Suprapubic skin (tissue), 4 donors: ENCODE measurements at places on chromosomes 4 and X. TPM values are rescaled to one million over a fixed set of nuclear protein-coding genes. Genes with fewer than 3 reads are reported as not detected.

GRCh38 chrX:14922437-14922836 lies 49.2 kb downstream of the MOSPD2 start:
- DNase-seq = no peak

GRCh38 chrX:147891896-147892295 lies 19.8 kb upstream of the FMR1 start:
- DNase-seq = no peak

DNA sequence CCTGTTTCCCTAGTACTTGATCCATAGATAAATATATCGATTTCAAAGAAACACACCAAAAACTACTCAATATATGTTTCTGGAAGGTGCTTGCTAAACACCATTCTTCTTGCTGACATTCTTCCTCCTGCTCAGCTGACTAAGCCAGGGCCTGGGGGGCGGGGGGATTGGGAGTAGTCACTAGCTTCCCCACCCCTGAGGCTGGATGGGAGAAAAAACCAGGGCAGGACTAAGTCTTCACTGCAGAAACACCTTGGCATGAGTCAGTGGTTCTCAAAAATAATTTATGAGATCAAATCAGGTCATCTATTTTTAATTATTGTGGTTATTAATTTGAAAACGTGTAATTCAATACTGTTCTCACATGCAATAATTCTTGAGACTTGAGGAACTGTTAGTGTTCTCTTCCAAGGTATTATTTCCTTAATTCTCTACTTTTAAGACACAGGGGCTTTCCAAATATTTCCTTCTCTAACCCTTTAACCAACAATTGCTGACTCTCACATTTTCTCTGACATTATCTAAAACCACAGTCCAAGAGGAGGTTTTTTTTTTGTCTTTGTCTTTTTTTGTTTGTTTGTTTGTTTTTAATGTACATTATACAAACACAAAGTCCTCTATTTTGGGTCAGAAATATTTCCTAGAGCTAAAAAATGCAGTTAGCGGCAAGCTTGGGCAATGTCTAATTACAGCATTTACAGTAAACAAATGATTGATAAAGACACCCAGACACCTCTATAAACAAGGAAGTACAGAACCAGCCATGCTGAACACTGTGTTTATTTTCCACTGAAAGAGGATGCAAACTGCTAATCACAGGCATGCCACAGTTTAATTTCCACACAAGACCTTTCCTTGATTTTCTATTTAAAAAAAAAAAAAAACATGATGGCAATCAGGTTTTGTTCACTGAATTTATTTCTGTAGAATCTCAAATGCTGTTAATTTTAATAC lies 120.3 kb upstream of the USP9X start:
- DNase-seq = no peak

DNA sequence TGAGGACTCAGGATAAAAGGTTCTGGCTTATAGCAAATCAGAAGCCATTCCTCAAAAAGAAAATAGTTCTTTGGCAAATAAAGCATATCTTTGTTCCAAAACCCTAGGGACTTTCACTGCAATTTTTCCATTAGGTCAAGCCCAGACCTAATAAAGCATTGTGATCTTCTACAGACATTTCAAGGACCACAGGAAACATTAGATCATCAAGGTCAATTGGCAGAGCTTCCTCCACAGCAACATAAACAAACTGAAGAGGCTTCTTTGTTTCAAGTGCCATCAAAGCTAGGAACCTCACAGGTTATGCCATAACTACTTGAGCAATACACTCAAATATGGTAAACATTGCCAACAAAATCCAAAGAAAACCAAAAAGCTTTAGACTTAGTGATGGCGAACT lies 144.9 kb downstream of the ANXA5 start:
- no peak for DNase-seq

DNA sequence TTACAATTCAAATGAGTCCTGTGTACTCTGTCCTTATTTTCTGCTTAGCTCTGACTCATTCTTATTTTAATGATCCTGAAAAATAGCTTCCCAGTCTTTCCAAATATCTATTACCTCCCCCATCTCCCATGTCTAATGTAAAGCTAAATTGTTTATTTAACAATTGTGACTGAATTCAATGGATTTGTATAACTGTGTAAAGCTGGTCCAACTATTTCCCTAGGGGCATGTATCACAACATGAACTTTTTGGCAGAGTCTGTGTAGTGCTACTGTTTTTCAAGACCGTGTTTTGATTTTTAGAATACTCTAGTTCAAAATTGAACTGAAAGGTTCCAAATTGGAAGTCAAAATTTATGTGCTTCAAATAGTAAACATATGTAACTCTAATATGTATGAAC lies 67.8 kb downstream of the SPCS3 start:
- no peak for DNase-seq

DNA sequence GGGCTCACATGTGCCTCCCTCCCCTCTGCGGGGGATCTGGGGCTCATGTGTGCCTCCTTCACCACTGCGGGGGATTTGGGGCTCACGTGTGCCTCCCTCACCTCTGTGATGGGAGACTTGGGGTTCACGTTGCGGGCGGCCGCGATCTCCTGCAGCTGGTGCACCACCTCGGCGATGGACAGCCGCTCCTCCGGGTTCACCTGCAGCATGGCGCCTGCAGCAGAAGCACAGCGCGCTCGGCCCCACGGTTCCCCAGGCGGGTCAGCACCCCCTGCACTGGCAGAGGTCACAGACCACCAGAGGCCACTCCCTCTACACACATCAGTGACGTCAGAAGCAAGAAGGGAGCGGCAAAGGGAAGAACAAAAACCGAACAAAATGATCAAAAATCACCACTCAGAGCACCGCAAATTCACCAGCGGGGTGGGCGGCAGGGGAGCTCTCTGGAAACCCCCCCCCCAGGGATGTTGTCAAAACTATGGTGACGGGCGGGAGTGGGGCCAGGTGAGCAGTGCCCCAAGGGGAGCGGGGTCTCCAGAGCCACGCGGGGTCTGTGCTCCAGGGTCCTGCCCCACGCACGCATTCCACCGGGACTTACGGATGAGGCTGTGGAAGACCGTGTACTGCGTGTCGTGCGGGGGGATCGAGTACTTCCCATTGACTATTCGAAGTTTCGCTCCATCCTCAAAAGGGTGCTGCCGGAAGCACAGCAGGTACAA lies 38.7 kb downstream of the GAK start:
- DNase-seq = no peak

DNA sequence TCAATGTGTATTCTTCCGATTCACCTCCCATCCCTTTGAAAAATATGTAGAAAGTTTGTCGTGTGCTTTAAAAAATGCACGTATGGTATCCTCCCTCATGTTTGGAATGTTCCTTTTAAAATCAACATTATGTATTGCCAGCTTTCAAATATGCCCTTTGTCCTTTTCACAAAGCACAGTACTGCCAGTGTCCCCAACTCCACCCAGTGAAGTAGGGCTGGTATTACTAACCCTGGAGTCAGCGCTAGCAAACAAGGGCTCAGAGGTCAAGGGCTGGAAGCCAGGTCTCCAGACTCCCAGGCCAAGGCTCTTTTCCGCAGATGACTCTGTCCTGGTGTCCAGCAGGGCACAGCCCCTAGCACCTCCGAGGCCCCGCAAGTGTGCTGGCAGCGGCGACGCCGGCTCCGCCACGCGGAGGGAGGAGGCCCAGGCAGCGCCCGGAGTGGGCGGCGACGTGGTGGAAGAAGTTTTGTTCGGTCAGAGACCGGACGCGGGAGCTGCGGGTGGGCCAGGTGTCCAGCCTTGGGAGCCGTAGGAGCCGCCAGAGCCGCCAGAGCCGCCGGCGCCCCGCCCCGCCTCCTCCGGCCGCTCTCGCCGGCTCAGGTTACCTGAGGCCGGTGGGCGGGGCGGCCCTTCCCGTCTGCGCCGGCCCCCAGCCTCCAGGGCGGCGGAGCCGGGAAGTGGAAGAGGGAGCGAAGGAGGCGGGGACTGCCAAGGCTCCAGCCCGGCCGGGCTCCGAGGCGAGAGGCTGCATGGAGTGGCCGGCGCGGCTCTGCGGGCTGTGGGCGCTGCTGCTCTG lies at the start of gene IL13RA1:
Gene IL13RA1, plus strand, starts transcription at position 720 of the 799 bp plus-strand sequence. Its CDS starts 33 bp downstream, at position 753.
- DNase-seq = peak; percentile 75

- DNase-seq = no peak
These were observed 19.3 kb downstream of the RAP2C start for GRCh38 chrX:132199941-132200340.

GRCh38 chr4:110454441-110454840 lies 21.5 kb upstream of the ENPEP start:
- no peak for DNase-seq

DNA sequence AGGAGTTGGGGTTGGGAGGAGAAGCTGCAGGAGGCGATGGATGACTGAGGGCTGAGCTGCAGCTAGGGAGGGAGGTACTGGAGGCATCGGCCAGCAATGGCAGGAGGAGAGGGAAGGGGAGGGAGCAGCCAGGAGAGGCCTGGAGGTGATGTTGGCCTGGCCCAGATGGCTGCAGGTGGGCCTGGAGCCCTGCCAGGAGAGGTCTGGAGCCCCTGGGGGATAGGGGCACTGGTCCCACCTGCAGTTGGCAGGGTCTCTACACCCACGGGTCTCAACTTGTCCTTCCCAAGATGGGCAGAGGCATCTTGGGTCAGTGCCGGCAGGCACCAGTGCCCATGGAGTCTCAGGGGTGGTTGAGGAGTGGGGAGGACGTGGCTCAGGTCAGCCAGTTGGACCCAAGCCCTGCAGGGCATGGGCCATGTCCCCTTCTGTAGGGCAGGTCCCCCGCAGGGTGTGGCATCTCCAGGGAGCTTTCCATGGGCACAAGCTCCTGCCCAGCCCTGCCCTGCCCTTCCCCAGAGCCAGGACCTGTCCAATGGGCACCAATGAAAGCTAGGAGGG lies 2.7 kb upstream of the MXD4 start:
- DNase-seq = no peak

- no peak for DNase-seq
These were observed 47.0 kb downstream of the ANXA10 start for GRCh38 chr4:168139336-168139735.

DNA sequence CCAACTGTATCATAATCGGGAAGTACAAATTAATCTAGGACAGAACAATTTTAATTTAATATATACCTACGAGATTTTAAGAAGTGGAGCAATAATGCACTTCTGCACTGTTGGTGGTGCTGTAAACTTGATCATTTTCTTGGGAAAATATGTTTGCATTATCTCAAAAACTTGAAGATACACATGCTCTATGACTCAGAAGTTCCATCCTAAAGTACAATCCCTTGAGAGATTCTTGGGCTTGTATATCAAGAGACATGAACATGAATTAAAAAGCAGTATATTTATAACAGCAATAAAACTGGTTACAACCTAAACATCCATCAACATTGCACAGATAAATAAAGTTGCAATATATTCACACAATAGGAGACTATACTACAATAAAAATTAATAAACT lies 168.8 kb downstream of the CLCN4 start:
- DNase-seq = no peak

- DNase-seq = no peak
These were observed 11.0 kb upstream of the FGF5 start for GRCh38 chr4:80255329-80256095.

- DNase-seq = no peak
These were observed 41.9 kb upstream of the SOD3 start for GRCh38 chr4:24753519-24753918.

- no peak for DNase-seq
These were observed 95.8 kb downstream of the SH3KBP1 start for GRCh38 chrX:19791562-19791961.

DNA sequence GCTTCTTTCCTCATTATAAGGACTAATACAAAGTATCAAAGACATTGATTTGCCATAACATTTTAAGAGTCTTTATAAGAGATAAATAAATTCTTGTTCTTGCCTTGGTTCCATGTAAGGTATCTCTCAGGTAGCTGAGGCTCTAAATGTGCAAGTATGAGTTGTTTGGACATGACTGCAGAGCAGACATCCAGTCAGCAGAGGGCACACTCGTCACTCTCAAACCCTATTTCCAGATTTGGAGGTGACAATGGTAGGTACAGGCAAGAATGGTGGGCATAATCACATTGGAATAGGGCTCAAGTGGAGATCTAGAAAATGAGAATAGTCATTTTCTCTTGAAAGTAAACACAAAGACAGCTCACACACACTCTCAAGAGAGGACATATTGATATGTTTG lies 133.3 kb upstream of the ZIC3 start:
- DNase-seq = no peak

- no peak for DNase-seq
These were observed 13.7 kb downstream of the STAG2 start for GRCh38 chrX:123975180-123975579.

DNA sequence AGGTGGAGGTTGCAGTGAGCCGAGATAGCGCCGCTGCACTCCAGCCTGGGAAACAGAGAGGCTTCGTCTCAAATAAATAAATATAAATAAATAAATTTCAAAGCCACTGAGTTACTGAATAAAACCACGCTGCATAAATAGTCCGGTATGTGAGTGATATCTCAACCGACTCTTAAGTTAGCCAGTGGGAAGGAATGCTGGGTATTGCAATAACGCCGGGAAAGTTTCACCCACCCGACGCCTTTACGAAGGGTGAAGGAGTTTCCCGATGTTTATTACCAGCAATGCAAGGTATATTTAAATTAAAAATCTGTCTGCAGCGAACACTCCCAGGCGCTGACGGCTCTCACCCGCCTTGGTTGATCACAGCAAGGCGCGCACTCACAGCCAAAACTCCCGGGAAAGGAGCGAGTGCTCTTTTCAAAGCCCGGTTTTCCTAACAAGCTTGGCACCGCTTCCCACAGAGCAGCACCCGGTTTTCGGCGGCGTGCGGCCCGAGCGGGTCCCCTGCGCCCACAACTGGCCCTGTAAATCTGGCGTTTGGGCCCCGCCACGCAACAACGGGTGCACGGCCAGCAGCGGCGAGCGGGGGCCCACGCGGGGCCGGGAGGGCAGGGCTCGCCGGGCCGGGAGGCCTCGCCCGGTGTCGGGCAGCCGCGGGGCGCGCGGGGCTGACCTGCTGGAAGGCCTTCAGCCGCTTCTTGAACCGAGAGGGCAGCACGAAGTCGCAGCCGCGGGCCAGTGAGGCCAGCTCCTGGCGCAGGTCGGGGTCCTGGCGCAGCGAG lies 13.7 kb downstream of the PPP2R3B start:
- DNase-seq = no peak

Gene MGAT4D
- total RNA-seq = not detected

Gene LANCL3
- 1.9 TPM for total RNA-seq

Gene MAOA
- total RNA-seq = 166 TPM
